ENCODE measurements at places on chromosomes 7 and 10. TPM values are rescaled to one million over a fixed set of nuclear protein-coding genes. Genes with fewer than 3 reads are reported as not detected.

GRCh38 chr7:134422008-134422407 lies 36.9 kb downstream of the AKR1B1 start:
- DNase-seq: no peak

DNA sequence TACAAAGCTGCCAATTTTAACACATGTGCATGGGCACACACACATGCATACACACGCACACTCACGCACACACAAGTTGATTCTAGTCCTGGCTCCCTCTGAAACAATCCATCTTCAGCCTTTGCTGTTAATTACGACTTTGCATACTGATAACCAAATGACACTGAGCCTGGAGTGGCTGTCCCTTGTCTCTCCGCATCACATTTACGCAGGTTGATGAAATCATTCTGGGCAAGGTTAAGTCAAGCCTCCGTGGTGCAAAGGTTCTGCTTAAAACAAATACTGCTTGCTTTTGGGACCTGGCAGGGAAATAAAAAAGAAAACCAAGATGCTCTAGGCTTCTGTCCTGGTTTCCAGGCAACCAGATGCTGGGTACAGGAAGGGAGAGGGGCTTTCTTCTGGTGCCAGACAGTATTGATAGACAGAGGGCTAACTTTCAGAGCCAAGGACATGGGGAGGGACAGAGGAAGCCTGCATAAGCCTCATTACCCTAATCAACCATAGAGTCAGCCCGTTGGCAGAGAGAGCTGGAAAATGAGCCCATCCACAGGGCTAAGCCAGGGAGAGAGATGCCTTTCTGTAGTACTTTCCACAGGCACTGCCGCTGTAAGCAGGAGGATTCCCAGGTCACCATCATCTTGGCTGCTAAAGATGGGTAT lies 233.0 kb downstream of the WDR11 start:
- no peak for DNase-seq

GRCh38 chr10:3708852-3709251 lies 76.2 kb downstream of the KLF6 start:
- DNase-seq: no peak

DNA sequence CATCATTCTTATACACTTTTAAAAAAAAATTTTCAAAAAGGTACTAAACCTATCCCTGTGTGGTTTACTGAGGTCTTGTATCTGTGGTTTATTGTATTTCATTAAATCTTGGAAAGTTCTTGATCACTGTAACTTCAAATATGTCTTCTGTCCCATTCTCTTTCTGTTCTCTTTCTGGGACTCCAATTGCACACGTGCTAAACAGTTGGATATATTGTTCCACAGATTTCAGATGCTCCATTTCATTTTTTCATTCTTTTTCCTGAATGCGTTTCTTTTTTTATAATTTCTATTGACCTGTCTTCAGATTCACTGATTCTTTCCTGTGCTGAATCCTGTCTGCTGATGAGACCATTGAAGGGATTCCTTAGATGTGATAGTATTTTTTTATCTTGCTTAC lies 4.6 kb upstream of the KLF6 start:
- no peak for DNase-seq

GRCh38 chr10:6721480-6721879 lies 141.4 kb upstream of the PRKCQ start:
- no peak for DNase-seq

- DNase-seq: no peak
Observed at GRCh38 chr7:90858546-90858945, 262.4 kb downstream of the CDK14 start.

- no peak for DNase-seq
Observed at GRCh38 chr7:129875160-129875559, 77.6 kb downstream of the UBE2H start.

- no peak for DNase-seq
Observed at GRCh38 chr7:17617857-17618651, 319.6 kb downstream of the AHR start.

DNA sequence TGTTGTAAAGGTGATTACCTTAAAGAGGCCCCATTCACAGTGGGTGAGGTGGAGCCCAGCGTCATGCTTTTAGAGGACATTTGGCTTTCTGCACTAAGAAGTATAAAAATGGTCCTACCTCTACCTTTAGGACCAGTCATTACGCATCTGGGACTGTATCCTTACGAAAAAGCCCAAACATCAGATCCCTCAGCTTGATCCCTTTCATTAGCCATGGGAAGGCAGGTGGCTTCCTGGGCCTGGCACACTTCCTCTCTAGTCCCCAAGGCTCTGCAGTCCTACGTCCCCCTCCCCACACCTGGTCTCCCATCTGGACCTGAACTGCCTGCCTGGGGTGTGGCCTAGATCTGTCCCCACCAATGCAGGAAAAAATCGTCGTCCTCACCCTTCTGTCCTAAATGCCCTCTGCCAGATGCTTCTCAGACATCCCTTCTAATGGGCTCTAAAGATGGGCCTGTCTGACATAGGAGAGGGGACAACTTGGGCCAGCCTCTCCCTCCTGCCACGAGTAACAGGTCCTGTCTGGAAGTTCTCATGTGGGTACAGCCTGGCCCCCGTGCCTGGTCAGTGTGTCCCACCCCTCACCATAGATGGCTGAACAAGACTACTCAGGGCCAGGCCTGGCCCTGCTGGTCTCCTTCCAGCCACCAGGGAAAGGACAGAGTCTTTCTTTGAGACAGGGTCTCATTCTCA lies 11.8 kb upstream of the SLC18A3 start:
- DNase-seq: no peak

- DNase-seq: no peak
Observed at GRCh38 chr7:126937171-126937570, 315.6 kb downstream of the GRM8 start.

- DNase-seq: peak; percentile 48
Observed at GRCh38 chr7:7944619-7945282, 23.8 kb upstream of the GLCCI1 start.

DNA sequence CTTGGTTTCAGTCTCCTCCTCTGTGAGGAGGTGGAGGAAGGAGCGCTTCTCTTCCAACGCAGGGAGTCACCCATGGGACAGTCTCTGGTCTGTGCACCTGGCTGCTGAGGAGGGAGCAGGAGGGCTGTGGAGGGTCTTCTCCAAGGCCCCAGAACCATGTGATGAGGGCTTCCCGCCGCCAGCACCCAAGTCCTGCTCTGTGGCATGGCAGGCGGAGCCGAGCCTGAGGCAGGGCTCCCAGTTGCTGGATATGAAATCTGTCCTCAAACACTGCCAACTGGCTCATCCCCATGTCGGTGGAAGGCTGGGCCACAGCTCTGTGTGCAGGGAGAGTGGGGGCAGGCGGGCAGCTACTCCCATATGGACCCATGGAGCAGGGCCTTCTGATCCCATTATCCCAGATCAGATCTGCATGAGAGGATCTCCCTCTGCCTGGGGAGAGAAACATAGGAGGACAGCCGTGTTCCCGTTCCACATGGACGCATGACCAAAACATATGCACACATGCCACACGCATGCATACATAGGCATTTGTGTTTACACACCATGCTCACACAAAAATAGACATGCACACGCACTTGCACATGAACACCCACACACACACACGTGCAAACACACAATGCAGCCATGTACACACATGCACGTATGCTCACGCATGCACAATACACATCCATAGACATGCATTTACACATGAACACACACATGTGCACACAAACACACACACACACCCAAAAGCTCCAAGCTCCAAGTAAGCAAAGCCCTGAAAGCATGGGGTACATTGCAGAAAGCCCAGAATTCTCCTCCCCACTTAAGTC lies 38.8 kb upstream of the EN2 start:
- DNase-seq: no peak

DNA sequence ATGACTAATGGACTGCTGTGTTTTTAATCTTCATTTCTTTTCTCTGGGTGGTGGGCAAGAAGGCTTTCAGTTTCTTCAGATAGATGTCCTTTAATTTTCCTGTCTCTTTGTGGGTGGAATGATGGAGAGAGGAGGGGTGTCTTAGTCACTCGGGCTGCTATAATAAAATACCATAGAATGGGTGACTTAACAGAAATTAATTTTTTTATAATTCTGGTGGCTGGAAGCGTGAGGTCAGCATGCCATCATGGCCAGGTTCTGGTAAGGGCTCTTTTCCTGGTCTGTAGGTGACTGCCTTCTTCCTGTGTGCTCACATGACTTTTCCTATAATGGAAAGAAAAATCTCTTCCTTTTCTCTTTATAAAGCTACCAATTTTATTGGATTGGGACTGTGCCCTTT lies 6.3 kb downstream of the RSBN1L start:
- DNase-seq: no peak

The LOXL4 gene
- not detected for total RNA-seq

The TRIM74 gene
- total RNA-seq: 0.51 TPM

The CACUL1 gene
- total RNA-seq: 19.8 TPM

The RELN gene
- not detected for total RNA-seq

The CYCS gene
- total RNA-seq: 85.0 TPM

The RHOBTB1 gene
- total RNA-seq: 0.24 TPM

The CHAT gene
- total RNA-seq: not detected

The MMP21 gene
- 0.10 TPM for total RNA-seq

The TLL2 gene
- 1.8 TPM for total RNA-seq

The ZNF727 gene
- 0.53 TPM for total RNA-seq
